Stomach (tissue), 19 donors: ENCODE measurements at places on chromosomes 16 and 17. TPM values are rescaled to one million over a fixed set of nuclear protein-coding genes. Genes with fewer than 3 reads are reported as not detected.

- DNase-seq, result peak; percentile 91
- H3K36me3 ChIP-seq, result no peaks in the 10 kb centered on the region
- no peaks in the 10 kb centered on the region for H3K4me1 ChIP-seq
- no peak overlapping the region for H3K4me3 ChIP-seq
These were observed 50.9 kb upstream of the CLEC3A start for GRCh38 chr16:77971306-77972061.

DNA sequence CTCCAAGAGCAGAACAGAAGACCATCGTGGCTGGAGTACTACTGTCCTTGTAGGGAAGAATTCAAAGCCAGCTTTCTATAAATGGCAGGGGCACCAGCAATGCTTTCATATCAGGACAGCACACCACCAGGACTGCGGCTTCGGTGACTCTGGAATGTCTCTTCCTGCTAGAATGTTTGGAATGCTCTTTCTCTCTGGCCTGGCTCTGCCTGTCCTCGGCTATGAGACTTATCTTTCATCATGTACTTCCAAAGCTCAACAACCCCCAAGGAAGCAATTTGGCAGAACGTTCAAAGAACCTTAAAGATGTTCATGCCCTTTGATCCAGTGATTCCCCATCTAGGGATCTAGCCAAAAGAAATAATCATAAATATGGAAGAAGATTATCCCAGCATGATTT, 52.7 kb upstream of the NOG start:
- H3K4me1 ChIP-seq, result no peaks in the 10 kb centered on the region
- DNase-seq, result no peak
- H3K27ac ChIP-seq, result no peak overlapping the region
- no peaks in the 10 kb centered on the region for H3K36me3 ChIP-seq
- H3K4me3 ChIP-seq, result no peak overlapping the region
- no peaks in the 10 kb centered on the region for H3K27me3 ChIP-seq

GRCh38 chr17:79156463-79157095, 82.0 kb downstream of the ENGASE start:
- no peak for DNase-seq
- H3K27me3 ChIP-seq, result no peaks in the 10 kb centered on the region
- H3K4me3 ChIP-seq, result no peak overlapping the region
- no peaks in the 10 kb centered on the region for H3K36me3 ChIP-seq
- H3K27ac ChIP-seq, result no peak overlapping the region

GRCh38 chr17:8708025-8708461, 36.6 kb downstream of the CCDC42 start:
- no peaks in the 10 kb centered on the region for H3K27me3 ChIP-seq
- H3K27ac ChIP-seq, result peak overlapping the region; percentile 40
- no peak for DNase-seq
- no peaks in the 10 kb centered on the region for H3K4me1 ChIP-seq
- no peaks in the 10 kb centered on the region for H3K36me3 ChIP-seq

- H3K4me3 ChIP-seq, result no peak overlapping the region
- H3K27me3 ChIP-seq, result no peaks in the 10 kb centered on the region
- H3K36me3 ChIP-seq, result no peaks in the 10 kb centered on the region
- DNase-seq, result peak; percentile 86
These were observed 235.8 kb downstream of the MAP2K4 start for GRCh38 chr17:12256380-12256995.

- H3K27me3 ChIP-seq, result peaks cover 19% of the 10 kb centered on the region
- no peaks in the 10 kb centered on the region for H3K4me1 ChIP-seq
- DNase-seq, result no peak
- no peaks in the 10 kb centered on the region for H3K36me3 ChIP-seq
- no peak overlapping the region for H3K4me3 ChIP-seq
These were observed 11.3 kb upstream of the CHST6 start for GRCh38 chr16:75506574-75506973.

DNA sequence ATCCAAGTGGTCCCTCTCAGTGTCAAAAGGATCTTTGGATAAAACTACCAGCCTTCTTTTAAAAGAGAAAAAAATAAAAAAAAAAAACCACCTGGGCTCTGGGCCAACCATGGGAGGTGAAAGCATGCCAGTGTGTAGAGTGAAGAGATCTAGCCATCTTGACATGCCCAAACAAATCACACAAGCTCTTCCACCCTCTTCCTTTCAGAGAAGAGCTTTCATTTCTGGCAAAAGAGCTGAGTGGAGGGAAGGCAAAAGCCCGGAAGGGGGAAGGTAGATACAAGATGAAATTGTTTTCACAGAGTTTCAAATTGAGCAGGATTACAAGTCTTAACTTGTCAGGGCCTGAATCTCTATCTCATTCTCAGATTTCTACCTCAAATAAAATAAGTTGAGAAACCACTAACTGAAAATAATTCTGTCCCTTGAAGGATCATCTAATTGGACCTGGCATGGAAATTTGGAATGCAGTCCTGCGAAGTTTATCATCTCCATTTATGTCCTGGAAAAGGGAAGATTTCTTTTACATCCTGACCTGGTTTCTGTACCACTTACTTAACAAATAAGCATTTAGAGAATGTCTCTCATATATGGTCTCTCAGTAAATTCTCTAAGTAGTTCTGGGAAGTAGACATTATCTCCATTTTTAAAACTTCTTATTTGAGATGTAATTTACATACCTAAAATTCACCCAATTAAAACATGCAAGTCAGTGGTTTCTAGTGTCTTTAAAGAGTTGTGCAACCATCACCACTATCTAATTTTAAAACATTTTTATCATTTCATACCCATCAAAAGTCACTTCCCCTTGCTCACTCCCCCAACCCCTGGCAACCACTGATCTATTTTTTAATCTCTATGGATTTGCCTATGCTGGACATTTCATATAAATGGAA, 93.7 kb downstream of the TANGO6 start:
- H3K27ac ChIP-seq, result no peak overlapping the region
- H3K36me3 ChIP-seq, result peaks cover 22% of the 10 kb centered on the region
- no peak overlapping the region for H3K4me3 ChIP-seq
- no peaks in the 10 kb centered on the region for H3K4me1 ChIP-seq
- DNase-seq, result peak; percentile 23
- no peaks in the 10 kb centered on the region for H3K27me3 ChIP-seq

DNA sequence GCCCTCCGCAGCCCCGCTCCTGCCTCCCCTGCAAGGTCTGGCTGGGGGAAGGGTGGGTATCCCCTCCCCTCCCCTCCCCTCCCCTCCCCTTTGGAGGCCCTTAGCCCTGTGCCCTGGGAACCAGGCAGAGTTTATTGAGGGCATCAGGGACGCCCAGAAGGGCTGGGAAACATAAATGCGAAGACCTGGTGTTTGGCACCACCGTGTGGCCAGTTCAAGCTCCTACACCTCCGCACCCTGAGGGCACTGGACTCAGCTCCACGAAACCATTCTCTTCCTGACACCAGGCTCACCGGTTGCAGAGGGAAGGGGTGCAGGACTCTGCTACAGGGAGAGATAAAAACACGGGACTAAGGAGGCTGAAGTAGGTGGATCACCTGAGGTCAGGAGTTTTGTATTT, 1.0 kb upstream of the AIPL1 start:
- H3K4me3 ChIP-seq, result no peak overlapping the region
- H3K36me3 ChIP-seq, result no peaks in the 10 kb centered on the region
- H3K27me3 ChIP-seq, result peaks cover 46% of the 10 kb centered on the region
- H3K27ac ChIP-seq, result no peak overlapping the region

- H3K4me3 ChIP-seq, result peak overlapping the region; percentile 68
- peaks cover 6% of the 10 kb centered on the region for H3K36me3 ChIP-seq
- no peaks in the 10 kb centered on the region for H3K27me3 ChIP-seq
- H3K4me1 ChIP-seq, result peaks cover 23% of the 10 kb centered on the region
- peak overlapping the region; percentile 87 for H3K27ac ChIP-seq
These were observed 7.9 kb upstream of the SLFN14 start for GRCh38 chr17:35568561-35568960.

- H3K27me3 ChIP-seq, result no peaks in the 10 kb centered on the region
- peaks cover 52% of the 10 kb centered on the region for H3K4me1 ChIP-seq
- H3K27ac ChIP-seq, result peak overlapping the region; percentile 79
- H3K4me3 ChIP-seq, result no peak overlapping the region
- no peak for DNase-seq
- H3K36me3 ChIP-seq, result no peaks in the 10 kb centered on the region
These were observed 25.4 kb upstream of the TOB1 start for GRCh38 chr17:50891577-50891989.

GRCh38 chr16:2776500-2777139, 460 bp downstream of the ELOB start:
- H3K27me3 ChIP-seq, result no peaks in the 10 kb centered on the region
- H3K4me3 ChIP-seq, result peak overlapping the region; percentile 91
- H3K4me1 ChIP-seq, result peaks cover 35% of the 10 kb centered on the region
- no peak for DNase-seq
- H3K27ac ChIP-seq, result peak overlapping the region; percentile 98

- peak overlapping the region; percentile 66 for H3K4me3 ChIP-seq
- H3K4me1 ChIP-seq, result peaks cover 60% of the 10 kb centered on the region
- no peaks in the 10 kb centered on the region for H3K27me3 ChIP-seq
- H3K27ac ChIP-seq, result peak overlapping the region; percentile 100
- DNase-seq, result peak; percentile 73
These were observed 1.3 kb upstream of the PER1 start for GRCh38 chr17:8153525-8153956.

DNA sequence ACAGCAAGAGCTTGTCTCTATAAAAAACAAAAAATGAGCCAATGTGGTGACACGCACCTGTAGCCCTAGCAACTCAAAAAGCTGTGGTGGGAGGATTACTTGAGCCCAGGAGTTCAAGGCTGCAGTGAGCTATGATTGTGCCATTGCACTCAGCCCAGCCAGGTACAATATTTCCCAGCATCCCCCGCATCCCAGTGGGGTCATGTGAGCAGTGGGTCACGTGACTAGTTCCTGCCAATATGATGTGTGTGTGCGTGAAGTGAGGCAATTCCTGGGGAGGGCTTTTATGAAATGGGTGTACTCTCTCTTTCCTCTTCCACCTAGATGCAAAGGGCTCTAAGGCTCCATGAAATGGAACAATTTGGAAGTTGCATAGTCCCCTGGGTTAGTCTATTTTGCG, 81.3 kb downstream of the GSG1L start:
- no peak for DNase-seq
- no peaks in the 10 kb centered on the region for H3K36me3 ChIP-seq
- H3K27me3 ChIP-seq, result peaks cover 8% of the 10 kb centered on the region
- H3K4me1 ChIP-seq, result no peaks in the 10 kb centered on the region
- no peak overlapping the region for H3K4me3 ChIP-seq

GRCh38 chr16:3133844-3134243, 985 bp upstream of the ZNF213 start:
- peaks cover 4% of the 10 kb centered on the region for H3K36me3 ChIP-seq
- peak overlapping the region; percentile 97 for H3K27ac ChIP-seq
- peaks cover 63% of the 10 kb centered on the region for H3K4me1 ChIP-seq
- H3K4me3 ChIP-seq, result peak overlapping the region; percentile 83
- no peak for DNase-seq

DNA sequence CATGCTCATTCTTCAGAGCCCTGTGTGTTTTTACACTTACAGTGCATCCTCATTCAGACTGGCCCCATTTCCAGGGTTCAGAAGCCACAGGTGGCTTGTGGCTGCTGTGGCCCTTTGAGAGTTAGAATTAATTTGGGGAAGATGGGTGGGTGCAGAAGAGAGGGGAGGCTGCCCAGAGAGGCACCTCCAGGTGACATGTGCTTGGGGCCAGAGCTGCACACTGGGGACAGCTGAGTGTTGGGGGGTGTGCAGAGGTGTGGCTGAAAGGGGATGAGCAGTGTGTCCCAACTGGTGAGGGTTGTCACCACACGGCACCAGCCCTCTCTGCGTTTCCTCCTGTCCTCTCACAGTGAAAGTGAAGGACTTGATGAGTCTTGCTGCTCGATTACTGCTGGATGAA, 6.9 kb upstream of the EIF1 start:
- no peak overlapping the region for H3K4me3 ChIP-seq
- no peak overlapping the region for H3K27ac ChIP-seq
- no peaks in the 10 kb centered on the region for H3K36me3 ChIP-seq
- H3K4me1 ChIP-seq, result peaks cover 32% of the 10 kb centered on the region
- no peak for DNase-seq

SPATA22 gene
- not detected for total RNA-seq

MYH1 gene
- total RNA-seq, result not detected

C17orf113 gene
- not detected for total RNA-seq

KIFC3 gene
- 2.3 TPM for total RNA-seq

LUC7L3 gene
- total RNA-seq, result 221 TPM

MAP2K6 gene
- 11.2 TPM for total RNA-seq
